ENCODE measurements at places on chromosomes 11 and 22.

DNA sequence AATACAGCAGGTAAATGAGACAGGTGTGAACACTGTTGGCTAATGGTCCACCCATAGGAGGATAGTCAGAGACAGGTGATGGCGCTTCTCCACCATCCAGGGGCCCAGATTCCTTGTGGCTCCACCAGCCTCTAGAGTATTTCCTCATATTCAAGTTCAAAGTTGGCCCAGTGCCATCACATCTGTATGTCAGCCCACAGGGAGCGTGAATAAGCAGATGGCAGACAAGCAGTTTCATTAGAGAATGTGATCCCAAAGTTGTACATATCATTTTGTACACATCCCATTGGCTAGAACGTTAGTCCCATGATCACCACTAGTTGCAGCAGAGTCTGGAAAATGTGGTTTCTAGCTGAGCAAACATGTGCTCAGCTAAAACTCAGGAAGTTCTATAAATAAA, 11.0 kb upstream of the CWF19L2 start:
- no peak for DNase-seq

- no peak for DNase-seq
These were observed 966 bp upstream of the CASP12 start for GRCh38 chr11:104899226-104899625.

- no peak for DNase-seq
These were observed 2.5 kb upstream of the SUSD2 start for GRCh38 chr22:24178502-24179440.

- DNase-seq = no peak
These were observed 47.0 kb upstream of the PPP6R3 start for GRCh38 chr11:68413591-68413999.

DNA sequence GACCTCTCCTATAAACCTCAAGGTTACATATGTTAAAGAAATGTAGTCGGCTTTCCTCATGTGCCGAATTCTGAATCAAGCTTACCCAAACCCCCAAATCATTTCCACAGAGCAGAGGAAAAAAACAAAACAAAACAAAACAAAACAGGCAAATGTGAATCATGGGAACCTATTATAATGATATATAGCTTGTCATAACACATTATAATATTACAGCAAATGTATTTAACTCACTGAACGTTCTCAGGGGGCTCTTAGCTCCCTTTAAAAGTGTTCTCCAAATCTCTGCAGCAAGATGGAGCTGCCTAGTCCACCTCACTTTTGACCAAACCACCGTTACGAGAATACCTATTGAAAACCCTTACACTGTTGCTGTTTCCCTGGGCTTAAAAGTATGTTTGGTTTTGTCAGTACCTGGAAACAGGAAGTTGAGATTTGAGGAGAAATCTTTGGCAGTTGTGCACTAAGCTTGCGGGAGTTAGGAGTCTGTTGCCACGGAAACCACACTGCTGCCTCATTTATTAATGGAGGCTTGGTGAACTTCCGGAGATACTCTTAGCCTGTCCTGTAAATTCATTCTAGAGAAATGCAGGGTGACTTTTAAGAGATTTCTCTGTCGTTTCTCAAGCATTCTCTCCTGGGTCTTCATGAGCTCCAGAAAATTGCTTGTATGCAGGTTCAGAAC, 167.0 kb upstream of the RASSF10 start:
- no peak for DNase-seq

- no peak for DNase-seq
These were observed 244.3 kb upstream of the SORL1-AS1 start for GRCh38 chr11:121696931-121697670.

DNA sequence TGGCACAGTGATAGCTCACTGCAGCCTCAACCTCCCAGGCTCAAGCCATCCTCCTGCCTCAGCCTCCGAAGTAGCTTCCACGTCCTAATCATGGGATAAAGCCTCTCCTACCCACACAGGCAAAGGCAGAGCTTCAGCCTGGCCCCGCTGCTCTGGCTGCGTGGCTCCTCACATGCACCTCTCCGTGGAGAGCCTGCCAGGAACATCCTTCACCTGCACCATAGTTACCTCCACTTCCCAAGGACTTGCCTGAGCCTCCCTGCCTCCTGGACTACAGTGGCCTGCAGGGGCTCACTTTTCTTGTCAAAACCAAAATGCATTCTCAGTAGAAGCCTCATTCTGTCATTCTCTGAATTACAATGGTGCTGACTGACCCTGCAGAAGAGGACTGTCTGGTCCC, 6.5 kb downstream of the C11orf16 start:
- DNase-seq = no peak

- no peak for DNase-seq
These were observed 45.6 kb downstream of the TRMU start for GRCh38 chr22:46381142-46381541.

GRCh38 chr11:113634940-113635575, 71.0 kb downstream of the TMPRSS5 start:
- DNase-seq = no peak

DNA sequence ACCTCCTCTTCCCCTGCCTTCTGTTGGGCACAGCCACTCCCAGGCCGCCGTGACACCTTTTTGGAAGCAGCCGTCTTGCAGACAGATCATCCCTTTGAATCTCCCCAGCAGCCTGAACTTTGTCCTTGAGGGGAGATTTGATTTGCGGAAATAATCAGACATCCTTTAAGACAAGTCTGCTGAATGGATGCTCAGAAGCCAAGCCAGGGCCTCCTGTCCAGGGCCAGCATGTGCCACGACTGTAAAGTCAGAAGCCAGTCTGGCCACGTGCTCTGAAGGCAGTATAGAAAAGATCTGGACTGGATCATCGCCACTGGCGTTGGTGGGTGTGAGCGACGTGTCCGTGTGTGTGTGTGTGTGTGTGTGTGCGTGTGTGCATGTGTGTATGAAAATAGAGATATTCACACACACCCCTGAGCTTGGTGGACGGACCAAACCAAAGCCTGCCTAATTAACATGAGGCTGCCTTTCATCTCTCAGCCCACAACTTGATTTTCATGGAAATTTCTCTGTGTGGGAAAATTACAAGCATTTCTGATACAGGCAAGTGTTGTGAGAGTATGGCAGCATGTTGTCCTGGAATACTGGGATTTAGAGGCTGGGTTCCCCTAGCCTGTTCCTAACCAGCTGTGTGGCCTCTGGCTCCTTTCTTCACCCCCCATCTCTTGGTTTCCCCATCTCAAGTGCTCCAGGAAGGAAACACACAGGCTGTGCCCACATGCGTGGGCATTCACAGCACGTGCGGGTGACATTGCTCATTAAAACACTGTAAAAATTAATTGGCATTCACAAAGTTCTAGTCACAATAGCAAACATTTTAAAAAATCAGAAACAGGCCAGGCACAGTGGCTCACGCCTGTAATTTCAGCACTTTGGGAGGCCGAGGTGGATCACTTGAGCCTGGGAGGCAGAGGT, 61.8 kb upstream of the WNT7B start:
- DNase-seq = no peak

- DNase-seq = no peak
These were observed 147.8 kb downstream of the COMMD9 start for GRCh38 chr11:36141196-36141953.

DNA sequence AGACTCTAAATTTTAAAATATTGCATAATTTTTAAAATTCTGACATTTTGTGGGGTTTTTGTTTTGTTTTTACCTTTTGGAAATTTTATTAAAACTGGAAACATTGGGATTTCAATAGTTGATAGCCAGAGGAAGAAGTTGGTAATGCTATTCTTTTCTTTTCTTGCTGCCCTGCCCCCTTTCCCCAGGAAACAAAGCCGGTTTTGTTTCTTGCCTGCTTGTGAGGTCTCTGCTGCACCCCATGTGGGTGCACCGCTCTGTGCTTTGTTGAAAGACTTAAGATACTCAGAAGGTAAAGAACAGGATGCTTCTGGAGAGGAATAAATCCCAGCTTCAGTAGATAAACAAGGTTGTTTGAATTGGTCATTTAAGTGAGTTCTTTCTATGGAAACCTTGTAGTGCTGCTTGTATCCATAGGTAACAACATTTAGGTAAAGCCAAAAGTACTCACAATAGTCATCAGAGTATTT, 87.5 kb downstream of the YAP1 start:
- no peak for DNase-seq

DNA sequence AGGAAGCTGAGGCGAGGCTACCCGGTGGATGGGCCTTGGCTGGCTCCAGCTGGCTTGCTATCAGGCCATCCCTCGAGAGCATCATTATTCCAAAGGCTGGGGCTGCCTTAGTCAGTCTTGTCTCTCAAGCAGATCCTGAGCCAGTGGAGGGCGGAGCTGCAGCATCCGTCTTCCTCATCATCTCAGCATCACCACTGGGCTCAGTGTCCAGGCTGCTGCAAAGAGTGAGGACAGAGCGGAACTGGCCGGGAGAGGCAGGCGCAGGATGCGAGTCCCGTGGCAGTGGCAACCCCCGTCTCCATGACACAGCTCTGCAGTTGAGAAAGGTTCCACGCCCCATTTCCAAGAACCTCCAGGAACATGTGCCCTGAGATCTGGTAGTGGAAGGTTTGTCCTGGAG, 4.4 kb downstream of the TP53I11 start:
- DNase-seq = no peak

- no peak for DNase-seq
These were observed 171.8 kb downstream of the IGLL1 start for GRCh38 chr22:23408321-23408720.

DNA sequence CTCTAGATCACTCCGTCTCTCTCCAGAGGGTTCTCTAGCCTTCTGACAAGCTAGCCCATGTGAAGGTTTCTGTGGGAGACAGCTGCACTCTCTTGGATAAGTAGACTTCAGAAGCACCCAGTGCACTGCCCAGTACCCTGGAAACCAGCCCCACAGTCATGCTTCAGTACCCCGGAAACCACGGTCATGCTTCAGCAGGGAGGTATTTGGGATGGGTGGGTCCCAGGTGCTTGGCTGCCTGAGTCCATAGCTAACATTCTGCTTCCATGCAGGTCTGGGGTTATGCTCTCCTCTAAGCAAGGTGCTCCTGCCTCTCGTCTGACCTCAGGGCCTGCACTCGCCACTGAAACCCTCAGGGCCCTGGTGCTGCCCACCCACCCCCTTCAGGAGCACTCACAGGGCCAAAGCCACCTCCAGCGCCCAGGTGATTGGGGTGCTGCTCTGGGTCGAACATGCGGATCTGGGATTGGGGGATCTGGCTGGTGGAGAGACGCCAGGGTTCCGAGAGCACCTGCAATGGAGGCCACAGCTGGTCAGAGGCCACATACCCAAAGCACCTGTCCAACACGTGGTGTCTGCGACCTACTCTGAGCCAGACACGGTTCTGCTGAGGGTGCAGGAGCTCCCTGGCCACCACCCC, 7.3 kb upstream of the SYCE3 start:
- DNase-seq = no peak

All from naive thymus-derived CD8-positive, alpha-beta T cell (primary cell).